ENCODE measurements at places on chromosomes 7 and 10.

- peak; percentile 31 for DNase-seq
Measured at GRCh38 chr10:59991117-59991516, 84.8 kb upstream of the CCDC6 start.

- DNase-seq: no peak
Measured at GRCh38 chr7:105799677-105800076, 76.7 kb downstream of the ATXN7L1 start.

- no peak for DNase-seq
Measured at GRCh38 chr7:50366311-50366710, 61.8 kb downstream of the IKZF1 start.

- DNase-seq: no peak
Measured at GRCh38 chr10:35347121-35347562, 10.8 kb downstream of the CCNY start.

DNA sequence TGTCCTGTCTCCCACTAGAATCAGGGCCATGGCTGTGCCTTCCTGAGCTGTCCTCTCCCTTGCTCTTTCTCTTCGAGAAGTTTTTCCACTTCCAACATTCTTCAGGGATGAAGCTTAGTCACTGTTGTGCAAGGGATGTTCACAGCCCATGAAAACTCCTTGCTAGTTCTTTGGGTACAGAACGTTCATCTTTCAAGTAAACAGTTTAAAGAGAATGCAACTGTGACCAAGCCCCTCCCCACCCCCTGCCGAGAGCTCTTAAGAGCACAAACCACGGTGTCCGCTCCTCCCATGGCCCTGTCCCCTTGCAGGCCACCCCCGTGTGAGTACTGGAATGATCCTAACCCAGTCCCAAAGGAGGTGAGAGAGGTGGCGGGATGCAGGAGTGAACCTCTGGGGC, 161.1 kb upstream of the RHEB start:
- DNase-seq: no peak
